ENCODE measurements at places on chromosomes 6 and 20.

GRCh38 chr20:17809362-17810061 is 109.7 kb downstream of the BANF2 start:
- no peak for DNase-seq

DNA sequence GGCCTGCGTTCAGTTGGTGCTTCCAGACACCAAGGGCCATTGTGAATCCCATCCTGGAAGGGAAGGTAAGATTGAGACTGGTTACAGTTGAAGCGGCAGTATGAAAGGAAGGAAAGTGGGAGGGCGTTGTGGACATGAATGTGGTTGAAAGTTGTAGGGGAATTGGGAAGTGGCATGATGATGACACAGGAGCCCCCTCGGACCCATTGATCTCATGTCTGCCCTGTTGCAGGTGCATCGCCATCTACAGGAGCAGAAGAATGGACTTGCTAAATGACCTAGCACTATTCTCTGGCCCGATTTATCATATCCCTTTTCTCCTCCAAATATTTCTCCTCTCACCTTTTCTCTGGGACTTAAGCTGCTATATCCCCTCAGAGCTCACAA is 5.5 kb downstream of the HLA-DQA1 start:
- no peak for DNase-seq

GRCh38 chr6:108839083-108839642 is 9.1 kb upstream of the ARMC2 start:
- no peak for DNase-seq

DNA sequence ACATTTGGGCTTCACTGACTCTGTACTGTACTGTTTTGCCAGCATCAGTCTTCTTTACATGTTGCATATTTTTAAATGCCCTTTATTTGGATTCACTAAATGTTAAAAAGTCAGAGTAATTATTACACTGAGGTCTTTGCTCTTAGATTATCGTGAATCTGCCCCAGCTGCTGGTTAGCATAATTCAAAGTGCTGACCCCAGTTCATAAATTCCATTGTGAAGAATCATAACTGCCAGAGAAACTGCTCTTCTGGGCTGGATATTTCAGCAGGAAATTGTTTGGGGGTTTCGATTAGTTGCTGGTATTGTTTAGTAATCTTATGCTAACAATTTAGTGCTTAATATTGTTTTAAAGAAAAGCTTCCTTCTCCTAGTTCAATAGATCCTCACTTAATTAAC is 682.1 kb upstream of the MAP3K7 start:
- DNase-seq, result no peak

DNA sequence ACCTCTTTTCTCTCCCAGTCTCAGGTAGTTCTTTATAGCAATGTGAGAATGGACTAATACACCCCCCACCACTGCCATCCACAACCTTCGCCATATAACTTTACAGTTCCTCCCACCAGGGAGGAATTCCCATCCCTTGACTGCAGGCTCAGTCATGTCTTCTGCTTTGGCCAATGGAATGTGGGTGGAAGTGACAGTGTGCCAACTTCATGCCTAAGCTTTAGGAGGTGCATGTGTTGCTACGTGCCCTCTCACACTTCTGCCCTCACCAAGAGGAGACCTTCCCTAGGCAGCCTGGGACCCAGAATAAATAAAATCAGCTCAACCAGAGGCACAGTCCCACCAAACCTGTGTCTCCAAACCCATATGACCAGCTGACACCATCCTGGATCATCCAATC is 33.0 kb upstream of the LRRN4 start:
- no peak for DNase-seq

DNA sequence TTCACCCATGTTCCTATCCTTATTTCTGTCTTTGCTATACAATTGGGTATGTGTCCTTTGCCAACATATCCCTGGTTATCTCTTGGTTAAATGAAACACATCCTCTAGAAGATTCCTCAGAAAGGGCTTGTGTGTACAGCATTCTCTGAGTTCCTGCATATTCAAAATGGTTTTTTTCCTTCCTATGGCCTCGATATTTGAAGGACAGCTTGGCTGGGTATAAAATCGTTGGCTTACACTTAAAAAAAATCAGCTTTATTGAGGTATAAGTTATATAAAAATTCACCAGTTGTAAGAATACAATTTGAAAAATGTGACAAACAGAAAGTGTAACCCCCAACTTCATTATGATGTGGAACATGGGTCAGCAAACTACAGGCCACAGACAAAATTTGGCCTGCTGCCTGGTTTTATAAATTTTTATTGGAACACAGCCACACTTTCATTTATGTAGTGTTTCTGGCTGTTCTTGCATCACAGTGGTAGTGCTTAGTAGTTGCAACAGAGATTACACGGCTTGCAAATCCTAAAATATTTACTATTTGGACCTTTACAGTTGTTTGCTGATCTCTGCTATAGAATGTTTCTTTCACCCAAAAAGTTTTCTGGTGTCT is 16.7 kb downstream of the PCMT1 start:
- peak; percentile 71 for DNase-seq
